ENCODE measurements at places on chromosomes 11 and 22.

DNA sequence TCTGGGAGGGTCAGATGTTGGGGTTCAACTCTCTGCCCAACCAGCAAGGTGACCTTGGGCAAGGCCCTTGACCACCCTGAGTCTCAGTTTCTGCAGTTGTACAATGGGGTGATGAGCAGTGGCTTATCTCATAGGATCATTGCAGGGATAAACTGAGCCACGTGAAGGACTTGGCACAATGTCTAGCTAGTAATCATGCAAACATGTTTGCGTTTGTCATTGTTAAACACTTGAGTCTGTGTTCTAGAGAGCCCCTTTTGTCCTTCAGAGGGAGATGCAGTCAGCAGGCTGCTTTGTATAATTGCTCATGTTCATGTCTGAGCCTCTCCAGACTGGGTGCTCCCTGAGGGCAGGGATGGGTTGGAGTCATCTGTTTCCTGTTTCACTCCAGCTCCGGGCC lies 15.8 kb downstream of the CD82 start:
- DNase-seq: no peak

- DNase-seq: no peak
Observed at GRCh38 chr22:24496661-24497060, 1.5 kb downstream of the UPB1 start.

GRCh38 chr22:21797444-21798221 lies 62.0 kb upstream of the YPEL1 start:
- no peak for DNase-seq

GRCh38 chr11:2526808-2527381 lies 82.1 kb downstream of the KCNQ1 start:
- no peak for DNase-seq

DNA sequence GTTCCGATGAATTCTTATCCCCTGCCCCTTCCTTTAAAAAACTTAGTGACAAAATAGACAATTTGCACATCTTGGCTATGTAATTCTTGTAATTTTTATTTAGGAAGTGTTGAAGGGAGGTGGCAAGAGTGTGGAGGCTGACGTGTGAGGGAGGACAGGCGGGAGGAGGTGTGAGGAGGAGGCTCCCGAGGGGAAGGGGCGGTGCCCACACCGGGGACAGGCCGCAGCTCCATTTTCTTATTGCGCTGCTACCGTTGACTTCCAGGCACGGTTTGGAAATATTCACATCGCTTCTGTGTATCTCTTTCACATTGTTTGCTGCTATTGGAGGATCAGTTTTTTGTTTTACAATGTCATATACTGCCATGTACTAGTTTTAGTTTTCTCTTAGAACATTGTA lies 12.0 kb downstream of the CCND1 start:
- DNase-seq: no peak

DNA sequence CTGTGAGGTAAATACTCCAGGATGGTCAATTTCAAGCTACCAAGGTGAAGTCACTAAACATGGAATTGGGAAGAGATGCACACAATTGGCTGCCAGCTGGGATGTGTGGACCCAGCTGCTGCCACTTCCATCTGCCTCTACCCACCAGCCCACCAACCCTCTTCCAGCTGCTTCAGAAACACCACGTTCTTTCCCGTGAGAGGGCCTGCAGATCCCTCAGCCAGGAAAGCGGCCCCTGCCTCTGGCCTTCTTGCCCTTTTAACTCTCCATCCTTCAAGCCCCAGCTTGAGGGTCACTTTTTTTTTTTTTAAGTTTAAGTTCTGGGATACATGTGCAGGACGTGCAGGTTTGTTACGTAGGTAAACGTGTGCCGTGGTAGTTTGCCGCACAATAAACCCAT lies 20.0 kb downstream of the PRG3 start:
- no peak for DNase-seq

GRCh38 chr11:130181295-130182272 lies 22.0 kb downstream of the ST14 start:
- no peak for DNase-seq

DNA sequence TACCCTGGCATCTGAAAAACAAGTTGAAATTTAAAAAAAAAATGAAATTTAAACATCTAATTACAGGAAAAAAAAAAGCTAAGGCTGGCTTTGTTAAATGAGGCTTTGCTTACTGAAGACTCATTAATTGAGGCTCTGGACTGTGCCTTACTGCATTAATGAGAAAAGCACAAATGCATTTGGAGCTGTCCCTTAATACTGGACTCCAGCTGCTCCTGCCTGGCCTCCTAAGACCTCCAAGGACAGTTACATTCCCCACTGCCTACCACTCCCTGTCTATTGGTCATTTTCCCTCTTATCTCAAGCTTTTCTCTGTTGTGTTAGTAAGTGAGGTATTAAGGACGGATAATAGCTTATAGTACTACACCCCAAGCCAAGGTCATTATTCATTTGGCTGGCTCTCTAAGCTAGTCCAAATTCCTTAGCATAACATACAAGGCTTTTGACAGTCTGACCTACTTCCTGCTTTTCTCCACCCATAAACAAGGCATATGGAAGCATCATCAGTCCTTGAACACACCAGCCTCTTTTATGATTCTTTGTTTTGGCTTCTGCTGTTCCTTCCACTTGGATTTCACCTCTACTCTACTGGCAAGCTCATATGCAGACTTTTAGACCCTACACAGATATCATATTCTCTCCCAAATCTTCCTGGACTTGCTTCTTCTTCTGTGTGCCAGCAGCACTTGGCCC lies 62.5 kb downstream of the USP35 start:
- DNase-seq: no peak

DNA sequence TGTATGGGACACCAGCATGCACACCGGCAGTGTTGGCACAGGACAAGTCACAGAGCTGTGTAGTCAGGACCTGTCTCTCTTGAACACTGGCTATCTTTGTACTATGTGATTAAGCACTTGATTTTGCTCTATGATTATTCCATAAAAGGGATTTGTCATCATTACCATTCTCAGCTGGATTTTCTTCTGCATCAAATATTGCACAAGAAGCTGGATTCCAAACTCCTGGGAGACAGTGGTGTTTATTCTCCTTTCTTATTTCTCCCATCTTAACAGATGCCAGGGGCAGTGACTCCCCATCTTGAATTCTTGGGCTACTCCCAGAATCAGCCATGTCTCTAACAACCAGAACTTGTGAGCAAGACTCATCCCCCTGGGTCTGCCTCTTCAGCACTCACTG lies 62.5 kb upstream of the GNAZ start:
- DNase-seq: no peak

DNA sequence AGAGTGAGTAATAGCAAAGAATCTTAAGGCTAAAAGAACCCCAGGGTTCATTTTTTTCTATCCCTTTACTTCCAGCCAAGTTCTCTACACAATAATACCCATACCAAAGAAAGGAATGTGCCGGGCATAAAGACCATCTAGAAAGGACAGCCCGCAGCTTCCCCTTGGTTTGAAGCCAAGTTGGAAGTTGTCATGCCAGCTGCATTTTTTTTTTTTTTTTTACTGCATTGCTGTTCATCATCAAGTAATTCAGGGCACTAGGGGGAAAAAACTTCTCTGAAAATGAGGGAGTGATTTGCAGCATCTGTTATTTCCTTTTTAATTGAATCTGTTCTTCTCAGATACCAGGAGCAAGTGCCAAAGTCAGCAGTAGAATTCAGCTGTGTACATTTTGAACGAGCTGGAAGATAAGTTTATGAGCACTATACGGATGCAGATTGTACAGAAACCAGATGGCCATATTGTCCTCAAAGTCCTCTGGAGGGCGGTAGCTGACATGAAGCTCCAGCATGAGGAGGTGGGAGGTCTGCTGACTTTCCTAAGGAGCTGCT lies 56.4 kb downstream of the UBASH3B start:
- no peak for DNase-seq

- DNase-seq: no peak
Observed at GRCh38 chr11:9826390-9826789, 162.5 kb downstream of the SWAP70 start.

DNA sequence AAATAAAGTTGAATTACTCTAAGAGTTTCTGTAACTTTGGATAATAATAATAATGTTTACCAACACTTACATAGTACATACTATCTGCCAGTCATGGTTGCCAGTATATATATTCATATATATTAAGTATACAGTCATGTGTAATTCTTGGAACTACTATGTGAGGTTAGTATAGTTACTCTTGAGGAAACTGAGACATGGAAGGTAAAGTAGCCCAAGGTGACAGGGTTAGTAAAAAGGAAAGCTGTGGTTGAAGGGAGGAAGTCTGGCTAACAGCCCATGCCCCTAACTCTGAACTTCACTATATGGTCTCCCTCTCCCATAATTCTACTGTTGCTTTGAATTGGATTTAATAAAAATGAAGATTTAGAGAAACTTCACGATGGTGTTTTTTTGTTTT lies 24.9 kb downstream of the FDX1 start:
- DNase-seq: no peak

DNA sequence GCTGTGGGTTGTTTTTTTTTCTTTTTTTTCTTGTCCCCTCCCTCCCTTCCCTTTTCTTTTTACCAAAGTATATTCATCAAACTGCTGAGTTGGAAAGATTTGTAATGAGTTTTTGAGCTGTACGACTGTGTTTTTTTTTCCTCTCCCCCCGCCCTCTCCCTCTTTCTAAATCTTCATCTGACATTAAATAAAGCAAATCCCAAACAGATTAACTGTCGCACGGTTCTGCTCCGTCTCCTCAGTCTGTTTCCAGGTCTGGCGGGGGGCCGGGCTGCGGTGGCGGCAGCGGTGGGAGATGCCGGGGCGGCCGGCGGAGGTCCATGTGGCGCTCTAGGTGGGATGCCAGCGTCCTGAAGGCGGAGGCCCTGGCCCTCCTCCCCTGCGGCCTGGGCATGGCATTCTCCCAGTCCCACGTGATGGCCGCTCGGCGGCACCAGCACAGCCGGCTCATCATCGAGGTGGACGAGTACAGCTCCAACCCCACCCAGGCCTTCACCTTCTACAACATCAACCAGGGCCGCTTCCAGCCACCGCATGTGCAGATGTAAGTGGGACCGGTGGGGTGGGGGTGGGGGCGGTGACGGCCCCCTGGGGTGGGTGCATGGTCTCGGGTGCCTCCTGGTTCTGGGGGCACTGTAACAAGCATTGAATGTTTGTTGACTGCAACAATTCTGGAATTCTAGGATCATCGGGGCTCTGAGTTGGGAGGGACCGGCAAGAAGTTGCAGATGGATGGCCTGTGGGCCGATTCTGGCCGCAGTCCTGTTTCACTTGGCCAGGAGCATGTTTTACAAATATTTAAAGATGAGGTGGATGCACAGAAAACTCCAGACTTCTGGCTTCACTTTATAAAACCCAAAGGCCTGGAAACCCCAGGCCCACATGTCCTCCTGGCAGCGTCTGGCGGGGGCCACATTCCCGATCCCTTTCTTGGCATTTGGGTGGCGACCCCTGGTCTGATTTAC lies 13.1 kb downstream of the MPPED1 start:
- no peak for DNase-seq

- no peak for DNase-seq
Observed at GRCh38 chr11:61011229-61011870, 39.9 kb downstream of the CD6 start.

DNA sequence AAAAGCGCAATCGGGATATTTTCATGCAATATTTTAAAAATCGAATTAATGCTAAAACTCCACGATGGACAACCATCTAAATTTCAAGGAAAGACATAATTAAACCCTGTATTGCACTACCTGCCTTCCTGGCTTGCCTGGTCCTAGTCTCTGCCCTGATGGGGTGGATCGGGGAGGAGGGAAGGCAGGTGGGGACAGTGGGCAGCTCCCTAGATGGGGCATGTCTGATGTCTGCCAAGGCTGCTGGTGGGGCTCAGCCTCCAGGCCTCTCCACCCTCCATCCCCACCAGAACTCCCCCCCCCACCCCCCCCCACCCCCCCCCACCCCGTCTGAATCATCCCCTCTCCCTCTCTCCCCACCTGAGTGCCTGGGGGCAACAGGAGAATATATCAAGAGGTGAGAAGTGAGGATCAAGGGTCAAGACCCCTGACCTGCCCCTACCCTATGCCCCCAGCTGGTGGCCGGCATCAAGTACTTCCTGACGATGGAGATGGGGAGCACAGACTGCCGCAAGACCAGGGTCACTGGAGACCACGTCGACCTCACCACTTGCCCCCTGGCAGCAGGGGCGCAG lies 650 bp downstream of the CST6 start:
- no peak for DNase-seq

DNA sequence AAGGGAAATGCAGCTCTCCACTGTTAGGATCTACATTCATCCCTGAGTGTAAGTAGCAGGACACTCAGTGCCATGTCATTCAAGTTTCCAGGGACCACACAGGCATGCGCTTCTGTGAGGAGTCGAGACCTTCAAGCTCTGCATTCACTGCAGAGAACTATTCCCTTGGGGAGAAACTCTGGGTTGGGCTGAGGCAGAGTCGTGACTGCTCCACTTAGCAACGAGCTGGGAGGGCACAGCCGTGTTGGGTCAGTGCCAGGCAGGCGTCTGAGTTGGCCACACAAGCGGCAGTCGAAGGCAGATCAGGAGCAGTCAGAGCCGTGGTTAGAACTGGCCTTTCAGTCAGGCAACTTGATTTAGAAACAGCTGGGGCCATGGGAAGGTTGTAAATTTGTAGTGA lies 14.7 kb downstream of the MPEG1 start:
- DNase-seq: no peak

- no peak for DNase-seq
Observed at GRCh38 chr22:47094861-47095330, 332.4 kb downstream of the TBC1D22A start.

DNA sequence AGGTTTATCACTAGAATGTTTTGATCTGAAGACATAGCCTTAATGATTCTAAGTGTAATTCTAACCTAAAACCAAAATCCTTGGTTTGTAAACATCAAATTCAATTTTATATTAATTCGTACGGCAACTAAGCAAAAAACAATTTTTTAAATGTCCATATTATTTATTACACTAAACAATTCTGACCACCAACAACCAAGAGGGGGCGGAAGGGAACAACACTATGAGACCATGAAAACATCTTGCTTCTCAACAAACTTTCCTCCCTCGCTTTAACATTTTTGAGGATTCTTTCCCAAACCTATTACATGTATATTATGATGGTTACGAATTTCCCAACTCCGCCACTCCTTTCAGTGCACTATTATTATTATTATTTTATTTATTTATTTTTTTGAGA lies 6.5 kb upstream of the UCP2 start:
- no peak for DNase-seq

GRCh38 chr11:46335890-46336562 lies 11.2 kb upstream of the DGKZ start:
- DNase-seq: no peak

DNA sequence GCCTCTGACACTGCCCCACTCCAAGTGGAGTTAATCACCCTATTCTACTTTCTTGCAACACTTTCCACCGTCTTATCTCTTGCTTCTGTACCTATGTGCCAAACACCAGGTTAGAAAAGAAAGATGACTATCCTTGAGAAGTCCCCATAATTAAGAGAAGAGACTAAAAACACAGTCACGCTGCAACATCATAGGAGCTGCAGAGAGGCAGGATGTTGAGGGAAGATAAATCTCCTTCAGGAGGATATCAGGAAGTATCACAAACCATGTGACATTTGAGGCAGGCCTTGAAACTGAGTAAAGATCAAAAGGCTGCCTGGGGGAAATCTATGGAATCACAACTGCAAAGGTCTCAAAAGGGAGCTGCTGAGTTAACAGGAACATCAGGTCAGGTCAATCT lies 24.8 kb downstream of the GAB2 start:
- DNase-seq: no peak
